ENCODE measurements at places on chromosomes 12 and 14.

DNA sequence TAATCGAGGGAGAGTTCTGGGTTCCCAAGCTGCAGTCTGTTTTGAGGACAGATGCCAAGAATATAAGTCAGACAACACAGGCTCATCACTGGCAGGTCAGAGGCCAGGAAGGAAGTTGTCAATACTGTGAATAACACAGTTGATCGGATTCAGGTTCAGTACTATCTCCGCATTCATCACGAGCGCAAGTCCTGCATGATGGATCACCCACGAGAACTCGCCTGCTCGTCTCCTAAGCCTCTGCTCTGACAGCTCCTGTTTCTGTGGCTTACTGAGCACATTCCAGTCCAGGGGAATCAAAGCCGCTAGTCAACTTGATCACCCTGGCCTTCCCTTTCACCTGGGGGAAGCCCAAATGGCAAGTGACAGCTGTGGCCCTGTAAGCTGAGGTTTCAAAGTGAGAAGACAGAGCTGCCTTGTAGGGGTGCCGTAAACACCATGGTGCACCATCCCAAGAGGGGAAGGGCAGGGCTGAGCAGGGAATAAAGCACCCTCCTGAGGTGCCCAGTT, 60.1 kb upstream of the DICER1 start:
- DNase-seq: no peak

- DNase-seq: no peak
Observed at GRCh38 chr12:112362310-112362709, 19.9 kb downstream of the HECTD4 start.

GRCh38 chr12:1660304-1661187, 30.3 kb upstream of the ADIPOR2 start:
- DNase-seq: no peak

- DNase-seq: peak; percentile 47
Observed at GRCh38 chr14:92382677-92383076, 59.7 kb downstream of the SLC24A4 start.

GRCh38 chr12:131867891-131868675, 26.3 kb upstream of the ULK1 start:
- DNase-seq: peak; percentile 8

DNA sequence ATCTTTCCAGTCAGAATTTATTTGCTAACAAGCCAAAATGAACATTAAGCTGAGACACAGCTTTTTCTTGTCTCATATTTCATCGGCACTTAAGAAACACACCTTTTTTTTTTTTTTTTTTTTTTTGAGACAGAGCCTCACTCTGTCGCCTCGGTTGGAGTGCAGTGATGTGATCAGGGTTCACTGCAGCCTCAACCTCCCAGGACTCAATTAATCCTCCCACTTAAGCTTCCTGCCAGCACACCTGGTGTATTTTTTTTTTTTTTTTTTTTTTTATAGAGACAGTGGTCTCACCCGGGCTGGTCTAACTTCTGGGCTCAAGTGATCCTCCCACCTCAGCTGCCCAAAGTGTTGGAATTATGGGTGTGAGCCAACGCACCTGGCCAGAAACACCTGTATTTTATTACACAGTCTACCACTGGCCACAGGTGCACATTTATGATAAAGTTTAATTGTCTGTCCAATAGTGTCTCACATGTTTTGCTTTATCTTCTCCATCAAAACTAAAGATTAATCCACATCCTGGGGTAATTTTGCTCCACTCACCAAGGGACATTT, 62.7 kb downstream of the C2CD5 start:
- DNase-seq: no peak

- DNase-seq: no peak
Observed at GRCh38 chr12:52019113-52019770, 12.5 kb downstream of the TAMALIN start.

DNA sequence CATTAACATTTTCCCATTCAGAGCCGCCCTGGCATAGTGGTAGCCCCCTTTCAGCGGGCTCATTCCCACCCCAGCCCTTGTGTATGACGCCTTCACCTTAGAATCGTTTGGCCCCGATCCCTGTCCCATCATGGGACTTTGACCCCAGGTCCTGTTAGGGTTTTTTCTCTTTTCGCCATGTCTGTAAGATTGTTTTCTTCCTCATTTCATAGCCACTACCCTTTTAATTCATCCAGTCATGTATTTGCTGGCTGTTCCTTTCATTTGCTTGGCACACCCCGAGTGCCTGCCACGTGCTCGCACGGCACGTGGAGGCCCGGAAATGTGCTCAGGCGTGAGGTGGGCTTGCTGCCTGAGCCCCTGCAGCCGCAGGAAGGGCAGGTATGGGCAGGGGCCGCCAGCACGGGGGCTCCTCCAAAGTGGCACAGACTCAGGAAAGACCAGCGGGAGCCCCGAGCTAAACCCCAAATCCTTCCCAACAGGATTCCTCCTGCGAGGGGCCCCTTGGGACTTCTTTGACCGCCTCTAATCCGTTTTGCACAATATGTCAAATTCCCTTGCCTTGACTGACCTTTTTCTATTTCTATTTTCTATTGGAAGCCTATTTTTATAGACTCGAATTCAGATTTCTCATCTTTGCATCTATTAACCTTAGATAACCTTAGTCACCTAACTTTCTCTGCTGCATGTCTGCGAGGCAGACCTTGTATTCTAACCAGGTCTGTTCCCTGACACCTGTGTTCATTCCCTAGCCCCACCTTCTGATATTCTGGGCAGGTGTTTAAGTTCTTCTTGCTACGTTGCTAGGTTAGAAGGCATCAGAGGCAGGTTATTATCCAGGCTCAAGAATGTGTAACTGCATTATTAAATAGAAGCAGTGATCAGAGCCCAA, 114.8 kb downstream of the EML1 start:
- DNase-seq: no peak

DNA sequence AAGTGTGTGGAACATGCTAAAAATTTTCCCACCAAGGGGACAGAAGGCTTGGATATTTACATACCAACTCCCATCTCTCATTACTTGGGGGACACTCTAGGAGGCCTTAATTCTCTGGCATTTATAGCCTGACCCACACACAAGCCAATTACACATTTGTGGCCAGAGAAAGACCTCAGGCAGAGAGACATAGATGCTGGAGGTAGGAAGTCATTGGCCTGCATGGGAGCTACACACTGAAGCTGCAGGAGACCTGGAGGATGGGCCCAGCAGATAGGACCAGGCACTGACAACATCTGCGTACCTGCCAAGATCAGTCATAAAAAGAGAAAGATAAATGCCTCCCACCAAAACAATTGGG, 61.7 kb downstream of the TBX5 start:
- no peak for DNase-seq

DNA sequence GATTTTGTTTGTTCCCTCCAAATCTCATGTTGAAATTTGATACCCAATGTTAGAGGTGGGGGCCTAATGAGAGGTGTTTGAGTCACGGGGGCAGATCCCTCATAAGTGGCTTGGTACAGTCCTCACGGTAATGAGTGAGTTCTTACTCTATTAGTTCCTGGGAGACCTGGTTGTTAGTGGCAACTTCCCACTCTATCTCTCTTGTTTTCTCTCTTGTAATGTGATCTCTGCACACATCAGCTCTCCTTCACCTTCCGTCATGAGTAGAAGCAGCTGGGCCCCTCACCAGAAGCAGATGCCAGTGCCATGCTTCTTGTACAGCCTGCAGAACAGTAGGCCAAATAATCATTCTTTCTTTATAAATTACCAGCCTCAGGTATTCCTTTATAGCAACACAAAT, 29.6 kb upstream of the KCNK10 start:
- DNase-seq: no peak

- DNase-seq: no peak
Observed at GRCh38 chr14:74599946-74600345, 12.1 kb downstream of the LTBP2 start.

Measured in AG20443 (cell line).